ENCODE measurements at places on chromosomes 5 and 9.

- no peak for DNase-seq
These were observed 32.1 kb downstream of the DYNC2I2 start for GRCh38 chr9:128624566-128624965.

DNA sequence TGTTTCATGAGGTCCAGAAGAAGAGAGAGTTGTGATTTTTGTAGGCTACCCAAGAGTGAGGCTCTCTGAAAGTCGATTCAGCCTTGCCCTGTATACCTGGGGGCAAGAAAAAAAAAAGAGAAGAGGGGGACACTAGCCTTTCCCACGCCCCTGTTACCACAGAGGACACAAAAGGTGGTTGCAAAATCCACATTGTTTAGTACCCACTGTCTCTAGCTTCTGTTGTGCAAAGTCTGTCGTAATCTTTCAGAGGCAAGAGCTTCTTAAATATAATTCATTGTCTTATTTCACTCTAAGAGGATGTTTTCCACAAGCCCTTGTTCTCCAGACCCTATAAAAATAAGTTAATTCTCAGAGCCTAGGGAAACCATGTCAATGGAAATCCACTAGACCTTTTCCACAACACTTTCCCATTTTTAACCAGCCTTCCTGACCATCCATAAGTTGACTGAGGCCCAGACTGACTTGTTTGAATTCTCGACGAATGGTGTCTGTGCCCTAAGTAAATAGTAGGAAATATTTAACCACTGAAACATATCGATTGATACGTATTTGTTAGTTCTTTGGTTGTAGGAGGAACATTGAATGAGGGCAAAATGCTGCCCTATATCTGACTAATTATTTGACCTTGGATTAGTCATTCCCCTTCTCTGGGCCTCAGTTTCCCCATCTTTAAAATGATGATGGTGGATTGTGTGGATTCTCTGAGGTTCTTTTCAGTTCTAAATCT is 182.7 kb downstream of the PAPPA start:
- DNase-seq = no peak

DNA sequence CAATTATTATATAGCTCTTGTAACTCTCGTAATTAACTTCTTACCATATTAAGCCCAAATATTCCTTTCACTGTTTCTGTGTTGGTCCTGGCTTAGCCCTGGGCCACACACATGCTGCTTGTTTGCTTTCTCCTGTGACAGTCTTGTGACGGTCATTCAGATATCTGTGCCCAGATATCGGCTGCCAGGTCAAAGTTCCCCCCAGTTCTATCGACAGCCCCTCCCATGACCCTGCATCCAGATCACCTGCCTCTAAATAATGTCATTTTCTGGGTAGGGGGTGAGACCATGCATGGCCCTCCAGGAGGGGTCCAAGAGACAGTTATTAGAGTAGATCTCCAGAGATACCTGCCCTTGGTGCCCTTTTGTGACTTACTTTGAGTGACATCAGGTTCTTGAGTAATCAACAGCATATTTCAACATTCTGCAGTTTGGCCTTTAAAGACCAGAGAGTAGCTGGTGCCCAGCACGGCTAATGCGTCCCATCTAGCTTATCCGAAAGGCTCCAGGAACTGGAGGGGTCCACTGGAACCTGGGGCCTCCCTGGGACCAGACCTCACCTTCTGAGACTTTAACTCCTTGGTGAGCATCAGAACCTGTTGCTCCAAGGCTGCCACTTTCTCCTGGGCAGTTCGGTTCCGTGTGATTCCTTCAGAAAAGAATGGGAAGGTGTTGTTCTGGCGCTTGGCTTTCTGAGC is 26.9 kb downstream of the TBC1D2 start:
- DNase-seq = no peak

GRCh38 chr9:131649646-131650045 is 90.2 kb downstream of the RAPGEF1 start:
- DNase-seq = no peak

- DNase-seq = no peak
These were observed 27.2 kb downstream of the WNK2 start for GRCh38 chr9:93210974-93211653.

GRCh38 chr9:90137801-90138200 is 504.8 kb downstream of the DIRAS2 start:
- DNase-seq = no peak

- no peak for DNase-seq
These were observed 17.3 kb downstream of the RECK start for GRCh38 chr9:36053971-36054370.

GRCh38 chr5:116598911-116599310 is 24.3 kb upstream of the SEMA6A start:
- no peak for DNase-seq

DNA sequence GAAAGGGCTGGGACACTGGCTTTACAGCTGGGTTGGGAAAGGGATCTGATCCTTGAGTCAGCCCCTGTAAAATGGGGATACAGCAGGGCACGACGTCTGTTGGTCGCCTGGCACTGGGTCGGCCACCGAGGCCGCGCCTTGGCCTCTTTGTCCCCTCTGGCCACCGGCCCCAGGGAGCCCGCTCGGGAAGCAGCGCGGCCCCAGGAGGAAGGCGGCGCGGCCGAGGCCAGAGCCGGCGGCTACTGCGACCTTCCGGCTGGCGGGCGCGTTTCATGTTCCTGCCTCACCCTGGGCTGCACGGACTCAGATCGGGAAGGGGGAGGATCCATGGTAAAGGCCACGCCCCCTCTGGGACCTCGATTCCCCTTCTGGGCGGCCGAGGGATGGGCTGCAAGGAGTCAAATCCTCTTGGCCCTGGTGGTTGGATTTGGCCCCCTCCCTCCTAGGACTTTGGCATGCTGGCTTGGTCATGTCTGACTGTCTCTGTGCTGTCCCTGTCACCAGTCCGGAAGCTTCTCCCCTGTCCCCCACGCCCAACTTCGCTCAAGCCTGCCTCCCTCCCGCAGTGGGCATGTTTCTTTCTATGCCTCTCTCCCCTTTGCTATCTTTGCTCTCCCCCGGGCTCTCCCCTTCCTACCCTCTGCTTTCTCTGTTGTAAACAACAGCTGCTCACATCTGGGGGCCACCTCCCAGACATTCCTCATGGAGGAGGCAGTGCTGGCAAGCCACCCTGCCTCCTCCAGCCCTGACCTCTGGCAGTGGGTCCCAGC is 25.8 kb downstream of the FPGS start:
- peak; percentile 78 for DNase-seq

GRCh38 chr9:16879416-16879815 is 8.9 kb upstream of the BNC2 start:
- no peak for DNase-seq

DNA sequence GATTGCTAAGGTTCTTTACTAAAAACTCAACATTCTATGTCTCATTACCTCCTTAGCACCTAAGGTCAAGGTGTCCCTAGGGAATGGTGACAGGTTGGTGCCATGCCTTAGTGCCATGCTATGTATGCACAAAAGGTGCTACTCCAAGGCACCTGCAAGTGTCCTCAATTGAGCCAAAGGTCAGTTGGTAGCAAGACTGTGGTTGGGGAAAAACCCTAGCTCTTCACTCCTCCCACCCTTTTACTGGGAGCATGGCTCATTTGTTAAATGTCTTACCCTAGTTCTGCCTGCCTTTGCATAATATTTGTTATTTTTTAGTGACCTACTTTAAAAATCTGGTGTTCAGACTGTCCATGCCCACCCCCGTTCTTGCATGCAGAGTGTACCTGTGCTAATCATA is 17.0 kb downstream of the ACO1 start:
- peak; percentile 35 for DNase-seq
